Ascending aorta (tissue), 2 donors: ENCODE measurements at places on chromosomes 12 and 14.
A peak's percentile ranks its signal among the peaks of the same experiment; 100 is the strongest.

GRCh38 chr12:115394496-115395220 lies 710.7 kb upstream of the TBX3 start:
- no peak for DNase-seq
- H3K27ac ChIP-seq = no peak overlapping the region
- no peaks in the 10 kb centered on the region for H3K4me1 ChIP-seq
- H3K27me3 ChIP-seq = no peaks in the 10 kb centered on the region
- H3K4me3 ChIP-seq = no peak overlapping the region
- H3K36me3 ChIP-seq = no peaks in the 10 kb centered on the region

GRCh38 chr14:47240748-47241437 lies 434.5 kb downstream of the MDGA2 start:
- no peak overlapping the region for H3K27ac ChIP-seq
- no peak overlapping the region for H3K4me3 ChIP-seq
- no peaks in the 10 kb centered on the region for H3K36me3 ChIP-seq
- DNase-seq = no peak
- no peaks in the 10 kb centered on the region for H3K27me3 ChIP-seq
- H3K4me1 ChIP-seq = no peaks in the 10 kb centered on the region

GRCh38 chr14:74514471-74514941 lies 20.9 kb downstream of the ISCA2 start:
- H3K4me3 ChIP-seq = no peak overlapping the region
- no peaks in the 10 kb centered on the region for H3K27me3 ChIP-seq
- H3K36me3 ChIP-seq = peaks cover 52% of the 10 kb centered on the region
- DNase-seq = peak; percentile 42
- H3K27ac ChIP-seq = peak overlapping the region; percentile 82
- peaks cover 5% of the 10 kb centered on the region for H3K4me1 ChIP-seq

DNA sequence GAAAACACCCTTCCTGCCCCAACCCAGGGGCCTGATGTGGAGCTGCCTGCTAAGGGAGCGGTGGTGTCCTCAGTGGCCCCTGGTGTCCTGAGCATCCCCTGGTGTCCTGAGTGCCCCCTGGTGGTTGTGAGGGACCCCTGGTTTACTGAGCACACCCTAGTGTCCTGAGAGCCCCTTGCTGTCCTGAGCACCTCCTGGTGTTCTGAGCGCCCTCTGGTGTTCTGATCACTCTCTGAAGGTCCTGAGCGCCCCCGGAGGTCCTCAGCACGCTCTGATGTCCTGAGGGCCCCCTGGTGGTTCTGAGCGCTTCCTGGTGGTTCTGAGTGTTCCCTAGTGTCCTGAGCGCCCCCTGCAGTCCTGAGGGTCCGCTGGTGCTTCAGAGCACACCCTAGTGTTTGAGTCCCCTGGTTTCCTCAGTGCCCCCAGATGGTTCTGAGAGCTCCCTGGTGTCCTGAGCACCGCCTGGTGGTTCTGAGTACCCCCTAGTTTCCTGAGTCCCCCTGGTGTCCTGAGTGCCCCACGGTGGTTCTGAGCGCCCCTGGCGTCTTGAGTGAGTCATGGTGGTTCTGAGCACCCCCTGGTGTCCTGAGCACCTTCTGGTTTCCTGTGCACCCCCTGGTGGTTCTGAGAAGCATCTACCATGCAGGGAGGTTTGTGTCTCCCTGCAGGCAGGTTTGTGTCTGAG lies 1004.2 kb downstream of the TMEM121 start:
- DNase-seq = no peak
- H3K27me3 ChIP-seq = no peaks in the 10 kb centered on the region
- no peaks in the 10 kb centered on the region for H3K36me3 ChIP-seq
- H3K27ac ChIP-seq = no peak overlapping the region
- H3K4me3 ChIP-seq = no peak overlapping the region

DNA sequence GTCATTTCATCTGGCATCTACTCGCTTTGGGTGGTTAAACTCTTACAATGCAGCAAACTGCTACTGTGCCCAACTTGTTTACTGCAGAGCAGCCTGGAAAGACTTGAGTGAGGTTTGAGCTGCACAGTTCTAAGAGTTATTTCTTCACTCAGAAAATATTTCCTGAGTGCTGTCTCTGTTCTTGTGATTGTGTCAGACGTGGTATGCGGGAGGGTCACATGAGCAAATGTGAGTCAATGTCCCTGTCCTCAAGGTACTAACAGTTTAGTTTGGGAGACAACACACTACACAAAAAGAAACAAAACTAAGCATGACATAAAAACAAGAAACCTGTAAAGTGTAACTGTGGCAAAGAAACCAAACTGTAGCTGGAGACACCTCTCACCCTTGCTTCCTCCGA lies 32.4 kb downstream of the FLVCR2 start:
- DNase-seq = no peak
- H3K36me3 ChIP-seq = no peaks in the 10 kb centered on the region
- no peaks in the 10 kb centered on the region for H3K27me3 ChIP-seq
- no peak overlapping the region for H3K27ac ChIP-seq
- no peak overlapping the region for H3K4me3 ChIP-seq
- H3K4me1 ChIP-seq = no peaks in the 10 kb centered on the region

DNA sequence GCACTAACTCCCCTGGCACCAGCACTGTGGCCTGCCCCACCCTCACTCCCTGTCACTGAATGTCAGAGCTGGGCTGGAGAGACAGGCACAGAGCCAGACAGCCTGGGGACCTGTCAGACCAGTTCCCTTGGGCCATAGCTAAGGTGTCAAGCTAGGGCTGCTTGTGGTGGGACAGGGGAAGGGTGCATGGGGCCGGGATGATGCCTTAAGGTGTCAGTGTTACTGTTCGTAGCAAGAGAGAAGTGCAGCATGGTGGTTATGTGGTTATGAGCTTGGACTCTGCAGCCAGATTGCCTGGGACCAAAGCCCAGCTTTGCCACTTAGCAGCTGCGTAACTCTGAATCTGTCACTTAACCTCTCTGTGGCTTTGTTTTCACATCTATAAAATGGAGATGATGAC lies 3.8 kb downstream of the RAPGEF3 start:
- DNase-seq = no peak
- peak overlapping the region; percentile 2 for H3K4me3 ChIP-seq
- no peaks in the 10 kb centered on the region for H3K27me3 ChIP-seq

DNA sequence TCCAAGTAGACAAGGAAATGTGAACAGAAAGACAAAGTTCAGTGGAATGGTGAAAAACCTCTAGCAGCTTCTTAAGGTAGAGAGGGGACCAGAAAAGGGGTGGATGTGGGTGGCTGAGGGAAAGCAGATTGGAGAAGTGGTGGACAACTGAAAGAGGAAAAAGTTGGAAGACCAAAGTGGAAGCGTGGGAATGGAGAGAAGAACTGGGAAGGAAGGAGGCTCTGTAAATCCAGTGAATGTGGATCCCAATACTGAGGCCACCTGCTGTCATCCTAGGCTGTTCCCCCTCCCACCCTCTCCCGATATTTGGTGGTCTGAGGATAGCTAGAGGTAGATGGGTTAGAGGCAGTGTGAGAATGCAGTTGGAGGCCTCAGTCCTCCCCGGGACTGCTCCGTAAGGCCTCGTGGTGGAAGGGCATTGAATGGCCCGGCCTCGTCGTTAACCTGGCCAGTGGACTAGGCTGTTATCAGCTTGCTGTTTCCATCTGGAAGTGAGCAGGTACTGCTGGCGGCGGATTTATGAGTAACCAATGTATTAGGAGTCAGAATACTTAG lies 822 bp upstream of the POU6F1 start:
- no peak for DNase-seq
- peaks cover 4% of the 10 kb centered on the region for H3K4me1 ChIP-seq
- H3K4me3 ChIP-seq = peak overlapping the region; percentile 98
- peak overlapping the region; percentile 99 for H3K27ac ChIP-seq
- H3K36me3 ChIP-seq = no peaks in the 10 kb centered on the region

DNA sequence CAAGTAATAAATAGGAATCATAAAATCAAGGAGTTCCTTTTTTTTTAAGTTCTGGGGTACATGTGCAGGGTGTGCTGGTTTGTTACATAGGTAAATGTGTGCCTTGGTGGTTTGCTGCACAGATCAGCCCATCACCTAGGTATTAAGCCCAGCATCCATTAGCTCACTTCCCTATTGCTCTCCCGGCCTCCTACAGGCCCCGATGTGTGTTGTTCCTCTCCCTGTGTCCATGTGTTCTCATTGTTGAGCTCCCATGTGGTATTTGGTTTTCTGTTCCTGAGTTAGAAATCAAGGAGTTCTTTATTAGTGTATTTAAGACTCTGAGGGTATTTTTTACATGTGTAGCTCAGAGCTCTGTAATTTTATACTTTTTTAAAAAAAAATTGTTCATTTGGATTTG lies 86.0 kb downstream of the SCFD1 start:
- H3K4me1 ChIP-seq = no peaks in the 10 kb centered on the region
- H3K4me3 ChIP-seq = no peak overlapping the region
- no peak for DNase-seq

DNA sequence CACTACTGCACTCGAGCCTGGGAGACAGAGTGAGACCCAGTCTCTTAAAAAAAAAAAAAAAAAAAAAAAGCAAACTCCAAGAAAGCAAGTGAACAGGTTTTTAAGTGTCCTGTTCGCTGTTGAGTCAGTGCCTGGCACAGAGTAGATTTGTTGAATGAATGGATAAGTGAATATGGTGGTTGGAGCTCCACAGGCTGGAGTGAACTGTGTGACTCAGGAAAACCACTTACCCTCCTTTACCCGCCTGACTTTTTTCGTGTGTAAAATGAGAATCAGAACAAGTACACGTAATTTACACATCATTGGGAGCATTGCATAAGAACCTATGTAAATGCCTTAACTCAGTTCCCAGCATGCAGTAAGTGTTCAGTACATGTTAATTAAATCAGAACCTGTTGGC lies 24.0 kb upstream of the ESRRB start:
- H3K36me3 ChIP-seq = no peaks in the 10 kb centered on the region
- no peaks in the 10 kb centered on the region for H3K4me1 ChIP-seq
- no peaks in the 10 kb centered on the region for H3K27me3 ChIP-seq
- H3K4me3 ChIP-seq = no peak overlapping the region
- DNase-seq = no peak
- no peak overlapping the region for H3K27ac ChIP-seq

DNA sequence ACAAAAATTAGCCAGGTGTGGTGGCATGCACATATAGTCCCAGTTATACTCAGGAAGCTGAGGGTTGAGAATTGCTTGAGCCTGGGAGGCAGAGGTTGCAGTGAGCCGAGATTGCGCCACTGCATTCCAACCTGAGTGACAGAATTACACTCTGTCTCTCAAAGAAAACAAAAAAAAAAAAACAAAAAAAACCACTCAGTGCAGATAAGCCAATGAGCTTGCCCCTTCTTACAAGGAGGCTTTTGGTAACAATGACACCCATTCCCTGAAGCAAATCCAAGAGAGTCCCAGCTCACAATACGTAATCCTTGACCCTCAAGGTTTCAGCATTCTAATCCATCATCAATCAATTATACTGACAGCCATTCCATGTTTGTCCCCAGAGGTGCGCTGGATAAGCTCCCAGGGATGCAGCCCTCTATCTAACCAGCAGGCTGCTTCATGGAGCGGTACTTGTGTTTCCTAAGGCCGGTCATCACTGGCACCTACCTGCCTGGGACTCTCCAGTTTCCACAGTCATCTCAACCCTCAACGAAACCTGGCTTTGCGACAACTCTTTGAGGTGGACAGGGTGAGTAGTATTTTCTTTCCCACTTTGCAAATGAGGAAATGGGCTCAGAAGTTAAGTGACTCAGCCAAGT lies 12.4 kb downstream of the GCN1 start:
- no peaks in the 10 kb centered on the region for H3K27me3 ChIP-seq
- H3K27ac ChIP-seq = no peak overlapping the region
- DNase-seq = no peak
- H3K4me3 ChIP-seq = no peak overlapping the region

GRCh38 chr12:74626397-74626796 lies 88.8 kb downstream of the ATXN7L3B start:
- no peaks in the 10 kb centered on the region for H3K4me1 ChIP-seq
- H3K4me3 ChIP-seq = no peak overlapping the region
- no peaks in the 10 kb centered on the region for H3K36me3 ChIP-seq
- no peak for DNase-seq
- H3K27ac ChIP-seq = no peak overlapping the region
- no peaks in the 10 kb centered on the region for H3K27me3 ChIP-seq

- no peaks in the 10 kb centered on the region for H3K27me3 ChIP-seq
- H3K4me1 ChIP-seq = no peaks in the 10 kb centered on the region
- DNase-seq = no peak
These were observed 64.6 kb downstream of the EP400 start for GRCh38 chr12:132014092-132014914.

DNA sequence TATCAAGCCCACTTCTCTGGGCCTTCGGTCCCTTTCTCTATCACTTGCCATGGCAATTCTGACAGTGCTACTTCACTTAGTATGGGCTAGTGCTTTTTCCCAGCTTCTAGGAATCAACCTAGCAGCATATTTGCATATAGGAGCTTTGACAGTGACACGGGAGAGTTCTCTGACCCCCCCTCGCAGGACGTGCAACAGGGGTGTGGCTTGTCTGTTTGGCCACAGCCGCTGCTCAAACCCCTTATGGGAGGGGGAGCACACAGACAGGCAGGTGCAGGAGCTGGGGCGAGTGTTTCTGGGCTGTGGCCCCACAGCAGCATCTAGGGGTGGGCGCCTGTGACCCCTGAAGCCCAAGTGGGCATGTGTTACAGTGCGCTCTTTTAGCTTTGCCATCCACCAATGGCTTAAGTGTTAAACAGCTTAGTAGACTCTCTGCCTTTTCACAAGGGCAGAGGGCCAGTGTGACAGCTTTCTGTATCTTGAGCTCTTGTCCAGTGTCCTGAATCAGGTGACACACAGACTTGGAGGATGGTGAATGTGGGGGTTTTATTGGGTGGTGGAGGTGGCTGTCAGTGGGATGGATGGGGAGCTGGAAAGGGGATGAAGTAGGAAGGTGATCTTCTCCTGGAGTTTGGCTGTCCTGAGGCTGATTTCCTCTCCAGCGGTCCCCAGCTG lies 229.3 kb downstream of the PCNX1 start:
- DNase-seq = no peak
- no peaks in the 10 kb centered on the region for H3K4me1 ChIP-seq
- no peak overlapping the region for H3K27ac ChIP-seq
- H3K36me3 ChIP-seq = no peaks in the 10 kb centered on the region
- H3K27me3 ChIP-seq = no peaks in the 10 kb centered on the region

GRCh38 chr12:65631621-65632111 lies 192.6 kb upstream of the HMGA2 start:
- peak overlapping the region; percentile 26 for H3K27ac ChIP-seq
- no peak for DNase-seq
- H3K4me3 ChIP-seq = no peak overlapping the region
- no peaks in the 10 kb centered on the region for H3K36me3 ChIP-seq
- no peaks in the 10 kb centered on the region for H3K27me3 ChIP-seq
- peaks cover 8% of the 10 kb centered on the region for H3K4me1 ChIP-seq

DNA sequence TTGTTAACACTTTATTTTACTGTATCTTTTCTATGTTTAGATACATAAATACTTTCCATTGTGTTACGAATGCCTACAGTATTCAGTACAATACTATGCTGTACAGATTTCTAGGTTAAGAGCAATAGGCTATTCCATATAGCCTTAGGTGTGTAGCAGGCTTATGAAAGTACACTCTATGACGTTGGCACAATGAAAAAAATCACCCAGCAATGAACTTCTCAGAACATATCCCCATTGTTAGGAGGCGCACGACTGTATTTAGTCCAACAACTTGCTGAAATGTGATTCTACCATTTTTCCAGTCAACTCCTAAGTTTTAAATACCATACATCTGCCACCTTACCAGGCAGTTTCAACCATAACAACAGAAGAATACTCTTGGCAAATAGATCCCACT lies 1.8 kb downstream of the PARP11 start:
- no peak for DNase-seq
- H3K27me3 ChIP-seq = no peaks in the 10 kb centered on the region
- H3K4me3 ChIP-seq = peak overlapping the region; percentile 49

- H3K4me1 ChIP-seq = no peaks in the 10 kb centered on the region
- no peaks in the 10 kb centered on the region for H3K36me3 ChIP-seq
- no peak overlapping the region for H3K27ac ChIP-seq
- no peak overlapping the region for H3K4me3 ChIP-seq
These were observed 485.2 kb downstream of the VRK1 start for GRCh38 chr14:97282210-97283004.
